Airway epithelial cell (primary cell): ENCODE measurements at places on chromosomes 4 and X. TPM values are rescaled to one million over a fixed set of nuclear protein-coding genes. Genes with fewer than 3 reads are reported as not detected.

Gene FGF5
- total RNA-seq, result 0.19 and 1.1 TPM in 2 replicates

Gene PAGE1
- total RNA-seq, result not detected in 2 replicates

Gene KIAA1210
- total RNA-seq, result not detected in 2 replicates

Gene GPC3
- total RNA-seq, result 6.9 and 8.7 TPM in 2 replicates

Gene PDGFRA
- total RNA-seq, result 1.1 and 2.2 TPM in 2 replicates

Gene LAP3
- total RNA-seq, result 48.7 and 61.5 TPM in 2 replicates

Gene ART3
- 1.7 TPM in 1 of 2 replicates, not detected in the other for total RNA-seq

Gene MAP3K15
- not detected in 2 replicates for total RNA-seq
